ENCODE measurements at places on chromosomes 12 and 14.

DNA sequence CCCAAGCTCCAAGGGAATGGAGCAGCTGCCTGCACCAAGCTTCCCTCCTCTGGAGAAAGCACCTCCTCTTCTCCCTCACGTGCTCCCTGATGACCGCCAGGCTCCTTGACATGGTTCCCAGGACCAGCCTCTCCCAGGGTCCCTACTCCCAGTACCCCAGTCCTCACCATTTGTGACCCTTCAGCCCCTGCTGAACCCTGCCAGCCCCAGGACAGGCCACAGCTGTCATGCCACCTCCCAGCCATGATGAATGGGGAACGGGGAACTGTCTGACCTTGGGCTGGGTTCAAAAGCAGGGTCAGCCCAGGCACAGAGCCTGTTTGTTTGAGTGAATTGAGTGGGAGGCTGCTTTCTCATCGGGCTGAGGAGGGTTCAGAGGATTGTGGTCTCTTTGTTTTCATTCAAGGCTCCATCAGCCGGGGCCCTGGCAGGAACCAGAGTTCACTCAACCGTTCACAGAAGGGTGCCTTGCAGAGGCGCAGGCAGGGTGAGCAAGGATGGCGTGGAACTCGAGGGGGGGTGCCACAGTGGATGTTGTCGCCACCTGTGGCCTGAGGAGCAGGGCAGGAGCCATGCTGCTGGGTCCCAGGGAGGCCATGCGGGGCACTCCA is 344.5 kb upstream of the SFSWAP start:
- no peak for DNase-seq

- no peak for DNase-seq
Observed at GRCh38 chr14:91470216-91470615, 39.9 kb downstream of the PPP4R3A start.

- no peak for DNase-seq
Observed at GRCh38 chr14:96090441-96091148, 51.4 kb downstream of the C14orf132 start.

- peak; percentile 9 for DNase-seq
Observed at GRCh38 chr12:27014859-27015729, 910 bp upstream of the TM7SF3 start.

DNA sequence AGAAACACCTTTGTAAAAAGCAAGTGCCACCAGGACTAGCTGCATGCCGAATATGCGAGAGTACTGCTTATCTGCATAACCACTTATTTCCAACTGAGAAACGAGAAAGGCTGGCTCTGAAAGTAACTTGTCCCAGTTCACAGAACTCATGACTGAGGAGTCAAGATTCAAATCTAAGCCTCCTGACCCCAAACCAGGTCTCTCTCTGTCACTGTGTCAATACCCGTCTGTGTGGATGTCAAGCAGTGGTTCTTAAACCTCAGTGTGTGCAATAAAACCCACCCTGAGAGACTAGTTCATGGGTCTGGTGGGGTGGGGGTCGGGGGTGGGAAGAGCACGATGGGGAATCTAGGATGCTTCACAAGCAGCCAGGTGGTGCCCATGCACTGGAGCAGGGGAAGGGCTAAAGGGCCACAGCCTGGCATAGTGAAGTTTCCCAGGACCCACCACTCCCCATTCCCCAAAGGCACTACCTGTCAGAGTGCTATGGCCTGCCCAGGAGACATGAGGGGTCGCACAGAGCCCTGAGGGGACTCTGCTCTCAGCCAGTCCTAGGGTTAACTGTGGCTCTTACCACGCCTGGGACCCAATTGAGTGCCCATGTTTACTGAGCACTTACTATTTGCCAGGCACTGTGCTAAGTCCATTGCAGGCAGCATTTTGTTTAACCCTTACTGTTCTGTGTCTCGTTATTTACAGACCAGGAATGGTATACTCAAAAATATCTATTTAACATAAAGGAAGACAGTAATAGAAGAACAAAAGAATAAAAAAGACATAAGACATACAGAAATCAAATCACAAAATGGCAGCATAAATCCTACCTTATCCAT is 33.4 kb upstream of the PNMA1 start:
- no peak for DNase-seq

GRCh38 chr12:93883436-93884154 is 206.4 kb downstream of the CRADD start:
- DNase-seq = no peak

GRCh38 chr12:5718680-5719079 is 226.4 kb downstream of the ANO2 start:
- DNase-seq = no peak

DNA sequence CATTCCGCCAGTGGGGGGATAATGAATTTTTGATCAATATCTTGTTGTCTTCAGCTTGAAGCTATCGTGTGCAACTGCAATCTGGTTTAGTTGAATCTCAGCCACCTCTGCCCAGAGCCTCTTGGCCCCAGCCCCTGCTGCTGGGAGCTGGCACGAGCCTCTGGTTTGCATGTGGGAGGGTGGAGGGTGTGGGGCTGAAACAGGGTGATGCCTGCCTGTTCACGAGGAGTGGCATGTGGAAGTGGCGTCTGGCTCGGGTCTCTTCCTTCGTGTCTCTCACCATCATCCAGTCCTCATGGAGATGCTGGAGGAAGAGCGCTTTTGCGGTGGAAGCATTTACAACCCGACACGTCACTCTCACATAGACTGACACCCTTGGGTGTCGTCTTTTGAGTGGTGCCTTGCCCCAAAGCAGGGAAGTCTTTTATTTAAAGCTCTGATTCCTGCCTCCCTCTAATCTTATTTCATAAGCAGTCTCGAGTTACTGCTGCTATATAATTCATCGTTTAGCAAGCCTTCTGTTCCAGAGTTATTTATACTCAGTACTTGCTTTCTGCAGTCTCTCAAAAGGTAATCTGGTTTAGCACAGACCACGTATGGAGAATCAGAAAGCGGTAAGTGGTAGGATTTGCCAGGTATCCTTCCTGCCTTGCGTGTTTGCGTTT is 64.5 kb downstream of the AACS start:
- DNase-seq = no peak

DNA sequence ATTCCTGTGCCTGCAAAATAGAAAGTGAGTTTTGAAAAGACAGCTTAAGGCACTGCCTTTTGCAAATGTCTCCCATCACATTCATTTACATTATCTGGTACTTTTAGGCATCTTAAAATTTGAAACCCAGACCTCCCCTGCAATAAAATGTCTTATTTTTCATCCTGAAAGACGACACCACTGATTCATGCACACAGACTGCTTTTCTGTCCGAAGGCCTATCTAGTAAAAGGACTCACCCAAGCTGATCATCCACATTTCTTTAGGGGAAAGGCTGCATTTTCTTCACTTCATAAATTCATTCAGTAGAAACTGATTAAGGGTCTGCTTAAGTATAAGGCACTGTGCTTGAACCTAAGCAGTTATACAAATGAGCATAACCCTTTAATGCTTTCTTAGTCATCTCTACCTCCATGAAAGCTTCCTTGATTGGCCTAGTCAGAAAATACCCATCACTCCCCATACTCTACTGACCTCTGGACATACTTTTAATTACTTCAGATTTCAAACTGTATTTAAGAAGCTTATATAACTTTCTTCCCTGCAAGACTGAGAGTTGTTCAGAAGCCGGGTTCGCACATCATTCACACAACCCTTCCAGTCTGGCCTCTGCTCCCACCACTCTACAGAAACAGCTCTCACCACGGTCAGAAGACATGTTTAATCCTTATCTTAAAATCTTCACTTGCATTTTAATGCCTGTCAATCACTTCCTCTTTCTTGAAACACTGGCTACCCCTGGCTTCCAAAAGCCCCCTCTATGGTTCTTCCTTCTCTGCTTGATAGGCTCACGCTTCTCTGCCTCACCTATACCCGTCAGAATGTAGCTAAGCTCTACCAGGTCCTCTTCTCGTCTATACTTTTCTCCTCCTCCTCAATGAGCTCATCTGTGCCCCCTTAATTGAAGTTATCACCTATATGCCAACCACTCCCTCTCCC is 288.6 kb downstream of the MED13L start:
- no peak for DNase-seq

DNA sequence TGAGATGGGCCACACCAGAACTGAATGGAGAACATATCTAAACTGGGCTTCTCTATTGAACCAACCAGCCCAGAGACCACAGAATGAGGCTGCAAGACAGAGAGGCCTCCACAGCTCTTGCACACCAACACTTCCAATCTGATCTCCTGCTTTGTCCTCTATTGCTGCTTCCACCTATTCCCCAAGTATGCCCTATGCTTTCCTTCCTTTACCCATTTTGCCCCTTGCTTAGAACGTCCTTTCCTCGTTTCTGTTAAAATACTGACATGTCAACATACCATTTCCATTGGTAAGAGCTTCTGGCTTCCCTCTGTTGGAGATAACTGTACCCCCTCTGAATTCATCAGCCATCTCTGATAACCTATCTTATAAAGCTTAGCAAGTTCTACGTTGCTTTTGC is 2.8 kb downstream of the SLC2A13 start:
- DNase-seq = no peak

Data from stimulated activated CD4-positive, alpha-beta T cell treated with anti-CD3 and anti-CD28 coated beads, Interleukin-1b, Interleukin-23, amount 100 ng/mL, for 24 hours (primary cell).